ENCODE measurements at places on chromosomes 13 and 19. TPM values are rescaled to one million over a fixed set of nuclear protein-coding genes. Genes with fewer than 3 reads are reported as not detected.

Gene LILRA5
- total RNA-seq: 0.38 TPM

Gene GRAMD1A
- total RNA-seq: 4.6 TPM

Gene MED26
- 9.9 TPM for total RNA-seq

Gene ZNF793
- total RNA-seq: 1.6 TPM

Gene PLIN5
- total RNA-seq: 12.9 TPM

Gene CCDC70
- total RNA-seq: not detected

- peak; percentile 21 for DNase-seq
Observed at GRCh38 chr19:47391510-47392223, 27.7 kb downstream of the MEIS3 start.

DNA sequence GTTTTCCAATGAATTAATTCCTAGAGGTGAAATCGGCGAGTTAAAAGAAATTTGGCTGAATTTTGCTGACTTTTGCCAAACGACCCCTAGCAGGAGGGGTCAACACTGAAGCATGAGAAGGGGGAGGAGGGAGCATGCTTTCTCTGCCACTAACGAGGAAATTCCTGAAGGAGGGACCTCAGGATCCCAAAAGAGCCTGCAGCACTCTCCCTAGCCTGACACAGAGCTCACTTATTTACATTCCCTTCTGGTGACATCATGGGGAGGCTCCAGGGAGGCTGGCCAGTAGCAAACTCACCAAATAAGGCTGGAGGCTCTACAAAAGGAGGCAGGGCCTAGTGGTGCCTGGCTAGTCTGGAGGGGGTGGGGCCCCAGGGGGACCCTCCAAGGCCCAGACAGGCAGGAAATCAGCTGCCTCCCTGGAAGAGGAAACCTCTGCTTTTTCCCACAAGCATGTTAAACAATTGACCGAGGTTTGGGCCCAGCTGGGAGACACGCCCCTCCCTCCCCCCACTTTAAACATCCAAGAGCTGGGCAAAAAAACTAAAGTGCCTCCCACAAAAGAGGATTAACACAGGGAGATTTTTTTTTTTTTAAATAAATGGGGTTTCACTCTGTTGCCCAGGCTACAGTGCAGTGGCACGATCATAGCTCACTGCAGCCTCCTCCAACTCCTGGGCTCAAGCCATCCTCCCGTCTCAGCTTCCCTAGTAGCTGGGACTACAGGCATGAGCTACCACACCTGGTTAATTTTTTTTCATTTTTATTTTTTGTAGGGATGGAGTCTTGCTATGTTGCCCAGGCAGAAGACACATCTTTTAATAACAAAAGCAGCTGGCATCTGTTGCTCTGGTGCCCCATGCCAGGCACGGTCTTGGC is 2.1 kb downstream of the DAPK3 start:
- no peak for DNase-seq

GRCh38 chr19:8127311-8127710 is 22.1 kb downstream of the FBN3 start:
- DNase-seq: no peak

GRCh38 chr13:43653980-43654379 is 132.8 kb downstream of the ENOX1 start:
- DNase-seq: no peak

GRCh38 chr19:16736709-16737108 is 17.1 kb downstream of the NWD1 start:
- DNase-seq: no peak

DNA sequence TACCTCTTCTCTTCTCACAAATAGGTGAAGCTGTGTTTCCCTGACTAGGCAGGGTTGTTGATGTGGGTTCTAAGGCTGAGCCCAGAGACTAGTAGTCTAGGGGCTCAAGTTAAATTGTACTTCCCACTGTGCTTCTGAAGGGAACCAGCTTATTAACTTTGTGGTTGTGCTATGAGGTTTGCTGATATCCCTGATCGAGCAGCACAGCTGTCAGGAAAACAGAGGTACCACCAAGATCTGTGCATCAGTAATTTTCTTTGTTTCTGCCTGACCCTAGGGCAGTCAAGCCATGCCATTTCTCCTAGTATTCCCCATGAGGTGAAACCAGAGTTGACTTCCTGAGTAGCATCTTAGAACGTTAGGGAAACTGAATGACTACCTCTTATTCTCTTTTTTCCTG is 853.8 kb upstream of the MIR17HG start:
- no peak for DNase-seq

- DNase-seq: no peak
Observed at GRCh38 chr19:48480183-48480557, 11.0 kb downstream of the CYTH2 start.

DNA sequence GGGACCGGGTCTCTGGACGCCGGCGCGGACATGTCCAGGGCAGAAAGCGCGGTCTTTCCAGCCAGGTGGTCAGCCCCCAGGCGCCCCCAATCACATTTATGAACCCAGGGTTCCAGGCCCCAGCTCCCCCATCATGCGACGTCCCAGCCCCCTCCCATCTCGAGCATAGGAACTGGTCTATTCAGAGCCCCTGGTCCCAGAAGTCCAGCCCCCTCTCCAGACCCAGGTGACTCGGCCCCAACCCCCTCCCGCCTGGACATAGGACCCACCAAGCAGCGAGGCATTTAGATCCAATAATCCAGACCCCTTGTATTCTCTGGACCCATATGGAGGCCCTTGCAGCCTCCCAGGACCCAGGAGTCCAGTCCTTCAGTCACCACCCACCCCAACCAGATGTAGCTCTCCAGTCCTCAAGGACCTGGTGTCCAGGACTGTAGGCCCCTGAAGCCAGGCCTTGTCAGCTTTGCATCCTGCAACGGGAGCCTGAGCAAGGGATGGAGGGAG is 501 bp downstream of the APLP1 start:
- no peak for DNase-seq

DNA sequence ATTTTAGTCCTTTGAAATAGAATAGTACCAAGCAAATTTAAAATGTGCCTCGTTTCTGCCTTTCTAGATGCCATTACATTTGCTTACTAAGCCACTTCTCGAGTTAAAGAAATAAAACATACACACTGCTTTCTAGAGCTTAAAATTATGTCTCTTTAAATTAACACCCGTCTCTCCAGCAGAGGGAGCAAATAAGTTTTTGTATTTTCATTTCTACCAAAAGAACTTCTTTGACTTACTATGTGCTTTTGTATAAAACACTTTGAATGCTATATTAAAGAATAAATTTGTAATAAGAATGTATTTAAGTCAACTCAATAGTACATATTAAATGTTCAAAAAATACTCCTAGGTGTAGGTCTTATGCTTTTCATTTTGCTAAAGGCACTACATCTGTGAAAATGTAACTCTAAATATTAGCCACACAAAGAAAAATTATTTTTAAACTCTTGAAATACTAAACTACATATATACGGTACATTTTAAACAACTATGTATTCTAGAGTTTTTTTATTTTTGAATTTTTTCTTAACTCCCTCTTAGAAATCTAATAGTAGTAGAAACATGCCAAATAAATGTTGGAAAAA is 269.3 kb upstream of the MIR17HG start:
- DNase-seq: no peak

GRCh38 chr13:72180253-72180952 is 313.4 kb upstream of the DACH1 start:
- no peak for DNase-seq

DNA sequence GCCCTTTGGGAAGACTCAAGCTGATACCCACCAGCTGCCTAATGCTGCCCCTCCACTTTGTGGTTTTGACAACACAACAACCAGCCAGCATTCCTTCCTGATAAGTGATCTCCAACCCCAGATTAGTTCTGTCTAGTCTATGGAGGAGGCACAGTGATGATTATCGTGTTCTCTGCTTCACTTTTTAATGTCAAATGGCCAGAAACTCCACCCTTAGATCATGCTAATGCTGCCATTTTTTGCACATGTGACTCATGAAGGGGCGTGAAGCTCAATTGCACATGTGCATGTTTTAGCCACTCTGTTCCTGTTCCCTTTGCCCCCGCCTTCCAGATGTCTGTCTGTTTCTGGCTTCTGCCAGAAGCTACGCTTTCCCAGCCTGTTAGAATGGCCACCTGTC is 199.8 kb downstream of the COG6 start:
- DNase-seq: no peak

Data from esophagus squamous epithelium (tissue), 5 donors.